ENCODE measurements at places on chromosomes 13 and 19.

DNA sequence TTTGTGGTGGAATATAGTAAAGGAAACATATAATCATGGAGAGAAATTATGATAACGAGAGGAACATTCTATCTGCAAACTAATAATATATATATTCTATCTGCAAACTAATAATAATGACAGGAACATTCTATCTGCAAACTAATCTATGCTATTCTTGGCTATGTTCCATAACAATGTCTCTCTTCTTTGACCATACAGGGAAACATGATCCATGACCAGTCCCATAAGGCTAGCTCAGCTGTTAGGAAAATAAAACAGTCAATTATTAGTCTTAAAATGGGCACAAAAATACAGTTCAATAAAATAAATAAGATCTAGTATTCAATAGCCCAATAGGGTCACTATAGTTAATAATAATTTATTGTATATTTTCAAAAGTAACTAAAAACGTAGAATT is 707.8 kb upstream of the PCDH20 start:
- DNase-seq = no peak

GRCh38 chr13:101594936-101595335 is 142.5 kb downstream of the ITGBL1 start:
- DNase-seq = no peak

DNA sequence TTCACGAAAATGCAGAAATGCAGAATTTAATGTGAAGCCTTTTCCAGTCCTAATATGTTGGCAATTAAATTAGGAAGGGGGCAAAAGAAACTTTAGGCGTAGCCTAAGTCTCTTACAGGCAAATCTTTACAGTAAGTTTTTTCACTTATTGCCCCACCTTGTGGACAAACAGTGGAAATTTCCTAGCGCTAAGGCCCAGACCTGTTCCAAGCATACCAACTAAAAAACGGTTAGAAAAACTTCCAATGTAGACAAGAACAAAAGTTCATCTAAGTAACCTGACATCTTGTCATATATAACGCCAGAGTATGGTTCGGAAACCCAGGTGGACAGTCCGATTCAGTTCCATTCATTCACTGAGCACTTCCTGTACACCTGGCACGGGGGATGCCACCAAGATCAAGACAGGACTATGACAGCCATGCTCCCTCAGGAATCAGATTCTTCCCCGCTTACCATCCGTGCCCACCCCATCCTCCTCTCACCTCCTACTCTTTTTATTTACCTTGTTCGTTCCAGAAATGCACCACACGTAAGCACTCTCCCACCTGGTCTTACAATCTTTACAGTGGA is 4.9 kb downstream of the ZAR1L start:
- no peak for DNase-seq

GRCh38 chr13:44298314-44298713 is 75.3 kb upstream of the SERP2 start:
- no peak for DNase-seq

GRCh38 chr13:29921542-29921941 is 71.1 kb upstream of the UBL3 start:
- DNase-seq = no peak

GRCh38 chr13:72258340-72258981 is 391.5 kb upstream of the DACH1 start:
- no peak for DNase-seq

- DNase-seq = no peak
These were observed 73.2 kb upstream of the MCF2L start for GRCh38 chr13:112895521-112896465.

DNA sequence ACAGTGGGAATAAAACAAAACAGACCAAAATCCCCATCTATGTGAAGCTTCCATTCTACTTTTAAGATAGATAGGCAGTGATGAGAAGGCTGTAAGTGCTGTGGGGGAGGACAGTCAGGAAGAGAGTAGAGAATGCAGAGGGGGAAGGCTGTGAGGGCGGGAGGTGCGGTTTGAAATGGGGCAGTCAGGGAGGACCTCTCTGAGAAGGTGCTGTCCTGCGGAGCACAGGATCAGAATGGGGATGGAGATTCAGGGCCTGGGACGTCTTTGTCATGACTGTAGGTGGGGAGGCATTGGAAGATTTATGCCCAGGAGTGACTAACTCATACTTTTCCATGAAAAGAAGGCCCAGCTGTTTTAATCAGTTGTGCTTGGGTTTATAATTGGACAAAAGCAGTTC is 3.9 kb upstream of the GPR183 start:
- no peak for DNase-seq

GRCh38 chr13:94712287-94712811 is at the start of gene SOX21:
TSS of gene SOX21 (minus strand) at chr13:94712545. CDS start at chr13:94712049, 496 bp downstream.
- DNase-seq = no peak

GRCh38 chr13:103876571-103876970 is 810.4 kb upstream of the SLC10A2 start:
- no peak for DNase-seq

- no peak for DNase-seq
These were observed 2.0 kb downstream of the SPRY2 start for GRCh38 chr13:80338781-80339562.

- DNase-seq = no peak
These were observed 9.7 kb upstream of the ATP1A3 start for GRCh38 chr19:42003506-42004294.

GRCh38 chr13:86403181-86403580 is 604.0 kb upstream of the SLITRK6 start:
- no peak for DNase-seq

- no peak for DNase-seq
These were observed 33.6 kb upstream of the HMGB1 start for GRCh38 chr13:30499338-30499737.

GRCh38 chr13:25778808-25779305 is 273.0 kb downstream of the SHISA2 start:
- DNase-seq = no peak

- DNase-seq = no peak
These were observed 9.7 kb upstream of the ZNF266 start for GRCh38 chr19:9445037-9445436.

DNA sequence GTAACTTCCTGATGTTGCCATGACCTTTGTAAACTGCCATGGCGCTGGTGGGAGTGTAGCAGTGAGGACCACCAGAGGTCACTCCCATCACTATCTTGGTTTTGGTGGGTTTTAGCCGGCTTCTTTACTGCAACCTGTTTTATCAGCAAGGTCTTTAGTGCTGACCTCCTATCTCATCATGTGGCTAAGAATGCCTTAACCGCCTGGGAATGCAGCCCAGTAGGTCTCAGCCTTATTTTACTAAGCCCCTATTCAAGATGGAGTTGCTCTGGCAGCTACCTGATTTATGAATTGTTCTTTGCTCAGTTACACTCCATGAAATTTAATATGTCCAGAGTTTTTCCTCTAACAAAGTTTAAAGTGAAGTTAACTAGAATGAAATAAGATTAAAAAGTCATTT is 4.6 kb upstream of the EPS15L1 start:
- no peak for DNase-seq

DNA sequence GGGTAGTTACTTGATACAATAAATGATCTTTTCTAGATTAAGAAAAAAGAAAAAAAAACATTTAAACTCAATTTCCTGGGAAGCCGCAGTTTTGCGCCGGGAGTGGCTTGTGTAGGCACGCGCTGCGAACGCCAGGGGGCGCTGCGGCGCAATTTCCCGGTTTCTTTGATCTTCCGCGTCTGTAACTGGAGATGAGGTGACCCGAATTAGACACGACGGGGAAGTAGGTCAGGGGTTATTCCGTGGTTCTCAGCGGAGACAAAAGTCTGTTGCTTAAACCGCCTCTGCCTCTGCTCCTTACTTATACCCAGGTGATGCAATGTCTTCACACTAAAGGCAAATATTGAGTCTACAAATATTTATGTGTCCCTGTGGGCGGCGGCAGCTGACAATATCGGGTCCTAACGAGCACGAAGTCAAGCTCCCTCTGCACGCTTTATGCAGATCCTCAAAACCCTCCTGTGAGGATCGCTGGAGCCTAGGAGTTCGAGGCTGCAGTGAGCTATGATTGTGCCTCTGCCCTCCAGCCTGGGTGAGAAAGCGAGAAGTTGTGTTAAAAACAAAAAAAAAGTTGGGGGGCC is 15.2 kb downstream of the STXBP2 start:
- DNase-seq = peak; percentile 77

DNA sequence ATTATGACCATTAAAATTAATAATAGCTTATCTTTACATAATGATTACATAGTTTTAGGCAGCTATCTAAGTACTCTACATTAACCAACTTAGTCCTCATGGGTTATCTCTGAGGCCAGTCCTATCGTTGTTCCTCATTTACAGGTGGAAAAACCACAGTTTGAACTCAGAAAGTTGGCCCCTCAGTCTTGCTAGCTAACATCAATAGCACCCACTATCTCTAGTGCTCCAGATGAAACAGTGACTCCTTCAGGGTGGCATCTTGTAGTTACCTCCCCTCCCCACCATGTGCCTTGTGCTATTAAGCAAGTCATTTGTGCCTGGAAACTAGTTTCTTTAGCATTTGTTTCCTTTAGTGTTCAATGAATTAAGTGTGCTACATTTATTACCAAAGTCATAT is 1086.7 kb downstream of the EFNB2 start:
- no peak for DNase-seq

- DNase-seq = no peak
These were observed 63.6 kb downstream of the RASA3 start for GRCh38 chr13:114068656-114069318.

- DNase-seq = no peak
These were observed 10.6 kb upstream of the ZNF460 start for GRCh38 chr19:57269515-57270250.

GRCh38 chr13:44649104-44649428 is 72.9 kb upstream of the TSC22D1 start:
- no peak for DNase-seq

GRCh38 chr13:71255633-71256032 is 611.4 kb downstream of the DACH1 start:
- DNase-seq = no peak

- DNase-seq = no peak
These were observed 160.6 kb upstream of the SOX1 start for GRCh38 chr13:111906306-111906705.

DNA sequence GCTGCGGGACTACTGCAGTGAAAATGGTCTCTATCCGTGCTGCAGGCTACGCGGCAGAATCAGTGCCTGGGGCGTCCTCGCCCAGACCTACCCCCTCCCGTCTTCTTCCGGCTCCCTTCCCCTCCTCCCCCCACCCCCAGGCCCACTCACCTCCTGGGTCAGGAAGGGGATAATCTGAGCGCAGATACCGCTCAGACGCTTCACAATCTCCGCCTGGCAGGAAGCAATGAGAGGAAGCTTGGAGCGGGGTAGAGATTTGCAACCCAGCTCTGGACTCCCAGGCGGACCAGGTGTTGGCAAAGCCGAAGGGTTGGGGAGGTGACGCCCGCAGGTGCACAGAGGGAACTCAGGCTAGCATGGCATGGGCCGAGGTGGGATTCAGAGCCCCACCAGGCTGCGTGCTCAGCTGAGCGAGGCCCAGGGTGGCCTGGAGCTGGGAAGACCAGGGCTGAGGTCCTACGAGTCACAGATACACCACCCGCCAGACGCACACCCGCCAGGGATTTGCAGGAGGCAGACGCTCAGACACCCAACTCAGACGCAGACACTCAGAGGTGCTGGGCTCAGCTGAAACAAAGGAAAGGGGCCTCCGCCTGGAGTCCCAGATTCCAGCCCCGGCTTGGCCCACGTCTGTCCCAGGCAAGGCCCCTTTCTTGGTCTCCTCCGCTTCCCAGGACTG is 4.1 kb downstream of the TLE2 start:
- DNase-seq = no peak

GRCh38 chr19:36086326-36086725 is 24.6 kb upstream of the OVOL3 start:
- DNase-seq = no peak

DNA sequence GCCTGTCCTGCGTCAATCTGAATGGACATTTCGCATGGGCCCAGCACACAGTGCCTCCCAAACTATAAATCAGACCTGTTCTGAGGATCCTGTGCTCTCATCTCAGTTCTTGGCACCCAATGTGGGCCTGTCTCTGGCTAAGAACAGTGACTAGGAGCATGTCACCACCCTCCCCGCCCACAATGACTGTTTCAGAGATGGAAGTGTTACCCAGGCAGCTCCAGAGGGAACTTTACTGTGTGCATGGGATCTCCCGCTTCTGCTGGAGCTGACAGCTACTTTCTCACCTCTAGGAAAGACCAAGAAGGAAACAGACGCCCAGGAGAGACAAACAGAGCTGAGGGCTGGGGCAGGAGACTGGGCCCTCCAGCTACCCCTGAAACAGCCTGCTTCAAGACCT is 45.0 kb downstream of the KCTD15 start:
- no peak for DNase-seq

GRCh38 chr19:28710278-28710677 is 502.7 kb downstream of the UQCRFS1 start:
- DNase-seq = no peak

GRCh38 chr13:47268270-47268669 is 371.4 kb upstream of the HTR2A start:
- DNase-seq = no peak

- no peak for DNase-seq
These were observed 154.4 kb downstream of the EFNB2 start for GRCh38 chr13:106381091-106381490.

- no peak for DNase-seq
These were observed 38.9 kb downstream of the COL4A1 start for GRCh38 chr13:110268061-110268460.

GRCh38 chr19:33778089-33778791 is 18.4 kb upstream of the KCTD15 start:
- peak; percentile 95 for DNase-seq

GRCh38 chr19:20080656-20081055 is 2.9 kb downstream of the ZNF90 start:
- no peak for DNase-seq

- no peak for DNase-seq
These were observed 278.5 kb upstream of the HTR2A start for GRCh38 chr13:47175172-47175866.

GRCh38 chr13:51501592-51502152 is 48.8 kb upstream of the INTS6 start:
- DNase-seq = no peak

- DNase-seq = no peak
These were observed 2.6 kb downstream of the GARRE1 start for GRCh38 chr19:34256835-34257558.

DNA sequence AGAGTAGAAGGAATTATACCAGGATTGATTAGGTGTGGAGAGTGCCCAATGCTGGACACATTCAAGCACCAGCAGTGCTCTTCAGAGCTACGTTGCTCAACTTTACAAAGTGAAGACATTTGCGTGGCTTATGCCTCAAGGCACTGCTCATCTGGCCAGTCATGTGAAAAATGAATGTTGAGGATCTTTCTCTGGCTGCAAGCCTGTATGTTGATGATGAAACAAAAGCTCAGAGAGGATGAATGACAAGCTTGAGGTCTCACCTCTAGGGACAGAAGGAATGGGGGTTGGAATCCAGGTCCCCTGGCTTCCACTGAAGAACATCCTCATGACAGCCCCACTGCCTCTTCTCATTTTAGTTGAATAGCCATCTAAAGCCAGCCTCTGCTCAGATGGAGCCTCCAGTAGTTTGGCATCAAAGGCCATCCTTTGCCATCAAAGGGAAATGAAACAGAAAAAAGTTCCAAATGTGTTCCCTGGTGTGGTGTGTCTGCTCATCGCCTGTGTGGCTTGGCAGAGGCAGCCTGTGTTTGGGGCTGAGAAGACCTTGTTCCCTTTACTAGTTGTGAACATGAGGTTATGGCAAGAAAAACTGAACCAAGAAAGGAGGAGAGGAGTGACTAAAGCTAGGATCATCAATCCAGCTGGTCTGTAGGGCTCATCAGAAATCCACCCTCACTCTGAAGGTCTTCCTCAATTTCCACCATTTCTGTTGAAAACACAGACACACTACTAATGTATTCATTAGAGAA is 114.0 kb upstream of the KL start:
- DNase-seq = no peak

- DNase-seq = no peak
These were observed 23.9 kb upstream of the GAS6 start for GRCh38 chr13:113887700-113888201.
